Activated CD8-positive, alpha-beta memory T cell treated with anti-CD3 and anti-CD28 coated beads for 4 hours (primary cell): ENCODE measurements at places on chromosomes 3 and 15.

DNA sequence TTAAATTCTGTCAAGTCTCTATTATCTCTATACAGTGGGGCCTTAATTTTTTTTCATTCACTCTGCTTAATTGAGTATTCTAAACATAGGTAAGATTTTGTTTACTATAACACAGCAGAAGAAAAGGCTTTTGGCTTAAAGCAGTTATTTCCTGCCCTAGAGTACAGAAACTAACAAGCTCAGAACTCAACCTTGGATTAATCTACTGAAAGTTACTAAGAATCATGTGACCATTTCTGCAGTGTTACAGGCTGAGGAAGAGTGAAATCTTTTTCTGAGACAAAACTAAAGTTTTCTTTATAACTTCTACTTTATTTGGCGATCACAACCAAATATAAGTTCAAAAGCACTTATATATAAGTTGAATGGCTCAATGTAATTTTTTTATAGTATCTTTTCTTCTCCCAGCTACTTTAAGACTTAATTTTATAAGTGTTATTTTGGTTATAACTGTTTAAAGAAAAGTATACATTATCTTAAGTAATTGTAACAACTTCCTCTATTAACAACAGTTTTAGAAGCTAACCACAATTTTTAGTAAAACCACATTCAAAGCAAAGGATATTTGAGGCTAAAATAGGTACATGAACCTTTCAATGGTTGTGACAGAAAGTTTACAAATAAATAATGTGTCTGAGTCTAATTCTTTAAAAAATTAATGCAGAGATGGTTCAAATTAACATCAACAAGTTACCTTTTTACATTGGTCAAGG, 240.6 kb upstream of the NAALADL2 start:
- no peak for DNase-seq

DNA sequence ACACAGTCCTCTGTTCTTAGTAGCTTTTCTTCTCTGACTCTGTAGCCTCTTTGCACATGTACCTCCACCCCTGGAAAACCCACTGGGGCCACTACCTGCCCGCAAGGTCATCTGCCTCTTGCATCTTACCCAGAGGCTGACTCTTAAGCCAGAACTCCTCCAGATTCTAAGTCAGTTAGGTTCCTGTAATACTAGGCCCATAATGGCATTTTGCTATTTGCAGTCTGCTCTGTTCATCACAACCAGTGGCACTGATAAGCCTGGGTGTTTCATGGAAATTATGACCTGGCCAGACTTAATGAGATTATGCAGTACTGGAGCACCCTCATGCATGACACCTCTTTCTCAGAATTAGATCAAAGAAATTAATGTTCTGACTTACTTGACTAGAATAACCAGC, 31.7 kb upstream of the ATG7 start:
- no peak for DNase-seq

DNA sequence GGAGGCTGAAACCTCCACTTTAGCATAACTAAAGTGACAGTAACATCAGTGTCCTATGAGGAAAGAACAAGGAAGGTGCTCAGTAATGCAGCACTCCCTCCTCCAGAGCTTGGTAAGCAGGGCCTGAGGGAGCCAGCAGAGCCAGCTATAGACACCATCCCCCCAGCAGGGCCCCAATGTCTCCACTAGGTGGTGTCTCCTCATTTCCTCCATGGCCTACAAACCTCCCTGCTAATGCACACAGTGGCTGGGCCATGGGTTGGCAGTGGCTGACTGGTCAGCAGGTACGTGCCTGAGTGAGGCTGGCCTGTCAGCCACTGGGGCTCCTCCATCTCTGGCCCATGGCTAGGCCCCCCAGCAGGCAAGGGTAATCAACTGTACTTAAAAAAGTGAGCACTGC, 13.6 kb downstream of the MRPS25 start:
- no peak for DNase-seq

- no peak for DNase-seq
These were observed 44.8 kb upstream of the MAP3K13 start for GRCh38 chr3:185318141-185318540.

DNA sequence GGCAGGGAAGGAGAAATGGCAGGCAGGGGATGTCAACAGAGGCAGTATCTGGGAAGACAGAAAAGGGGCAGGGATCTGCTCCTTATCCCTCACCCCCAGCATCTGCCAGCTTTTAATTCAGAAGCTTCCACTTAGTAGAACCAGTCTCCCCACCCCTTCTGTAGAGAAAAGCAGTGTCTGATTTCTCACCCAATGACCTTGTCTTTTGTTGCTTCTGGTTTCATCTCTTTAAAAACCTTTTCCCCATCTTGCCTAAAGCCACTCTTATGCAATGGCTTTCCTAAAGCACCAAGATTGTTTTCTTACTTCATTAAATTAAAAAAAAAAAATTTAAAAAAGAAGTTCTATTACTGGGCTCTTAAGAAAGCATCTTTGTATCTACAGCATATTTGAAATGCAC, 27.8 kb downstream of the ARHGEF3 start:
- no peak for DNase-seq

DNA sequence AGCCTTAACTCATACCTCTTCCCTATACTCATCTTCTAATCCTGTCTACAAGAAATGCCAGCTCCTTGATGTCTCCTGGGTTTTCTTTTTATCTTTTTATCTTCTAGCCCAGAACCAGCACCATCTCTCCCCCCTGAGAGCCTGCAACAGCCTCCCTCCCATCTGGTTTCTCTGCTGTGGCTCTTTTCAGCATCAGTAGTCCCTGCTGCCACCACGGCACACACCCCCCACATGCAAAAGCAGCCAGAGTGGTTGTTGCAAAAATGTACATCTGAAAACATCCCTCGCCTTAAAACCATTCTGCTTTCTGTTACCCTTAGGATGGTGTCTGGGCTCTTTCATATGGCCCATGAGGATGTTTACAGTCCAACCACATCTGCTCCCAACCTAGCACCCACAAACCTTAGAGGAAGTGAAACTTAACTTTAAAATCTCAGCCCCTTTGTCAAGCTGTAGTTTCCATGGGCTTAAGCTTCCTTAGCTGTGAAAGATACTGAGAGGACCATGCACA, 775 bp downstream of the TTC21A start:
- DNase-seq: no peak

DNA sequence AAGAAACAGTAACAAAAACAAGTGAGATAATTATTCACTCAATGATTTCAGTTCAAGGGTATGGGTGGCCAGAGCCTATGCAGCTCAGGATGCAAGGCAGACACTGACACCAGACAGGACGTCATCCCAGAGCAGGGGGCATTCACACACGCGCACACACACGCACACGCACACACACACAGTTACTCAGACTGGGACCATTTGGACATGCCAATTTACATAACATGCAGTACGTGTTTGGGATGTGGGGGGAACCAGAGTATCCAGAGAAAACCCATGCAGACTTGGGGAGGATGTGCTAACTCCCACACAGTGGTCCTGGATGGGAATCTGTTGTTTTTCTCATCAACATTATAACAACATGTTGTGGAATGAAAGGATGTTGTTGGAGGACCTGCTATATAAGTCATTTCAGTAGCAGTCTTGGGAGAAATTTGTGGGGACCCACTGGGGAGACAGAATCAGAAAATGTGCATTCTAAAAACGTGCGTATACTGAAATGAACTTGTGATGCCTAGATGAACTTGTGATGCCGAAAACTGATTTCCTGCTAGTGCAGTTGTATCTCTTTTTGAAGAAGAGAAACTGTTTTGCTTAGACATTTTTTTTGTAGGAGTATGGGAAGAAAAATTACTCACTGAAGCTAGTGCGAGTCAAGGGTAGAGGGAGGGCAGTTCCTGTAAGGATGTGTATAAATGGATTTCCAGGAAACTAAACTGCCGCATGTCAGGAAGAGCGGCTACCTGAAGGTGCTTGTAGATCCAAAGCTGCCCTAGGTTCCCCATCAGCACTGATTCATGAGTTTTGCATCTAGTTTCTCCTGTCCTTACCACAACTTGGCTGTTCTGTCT, 25.2 kb downstream of the CD200 start:
- no peak for DNase-seq

DNA sequence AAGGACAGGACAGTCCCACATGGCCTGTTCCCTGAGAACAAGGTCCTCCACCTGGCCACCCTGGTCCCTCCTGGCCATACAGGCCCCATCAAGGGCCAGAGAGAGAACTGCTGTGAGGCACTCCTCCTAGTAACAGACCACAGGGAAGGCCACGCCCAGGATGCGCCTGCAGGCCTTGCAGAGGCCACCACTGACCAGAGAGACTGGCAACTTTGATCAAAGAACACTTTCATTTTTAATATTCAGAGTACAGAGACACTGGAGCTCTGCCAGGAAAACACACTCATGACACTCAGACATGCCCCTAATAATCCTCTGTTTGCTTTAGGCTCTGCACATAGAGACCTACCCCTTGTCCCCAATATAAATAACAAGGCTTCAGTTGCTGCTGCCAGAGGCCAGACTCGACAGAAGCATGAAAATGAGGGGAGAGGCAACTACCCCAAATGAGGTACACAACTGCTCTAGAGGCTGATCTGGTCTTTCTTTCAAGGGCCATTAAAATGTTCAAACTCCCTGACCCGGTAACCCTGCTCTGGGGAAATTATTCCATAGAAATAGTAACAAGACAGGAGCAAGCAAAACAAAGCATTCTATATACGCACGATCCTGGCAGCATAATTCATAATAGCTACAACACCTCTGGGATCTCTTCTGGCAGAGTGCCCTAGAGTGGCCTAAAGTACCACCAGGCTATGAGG, 44.8 kb downstream of the CCDC12 start:
- DNase-seq: no peak

GRCh38 chr3:125356140-125357026, 18.7 kb downstream of the ZNF148 start:
- no peak for DNase-seq

DNA sequence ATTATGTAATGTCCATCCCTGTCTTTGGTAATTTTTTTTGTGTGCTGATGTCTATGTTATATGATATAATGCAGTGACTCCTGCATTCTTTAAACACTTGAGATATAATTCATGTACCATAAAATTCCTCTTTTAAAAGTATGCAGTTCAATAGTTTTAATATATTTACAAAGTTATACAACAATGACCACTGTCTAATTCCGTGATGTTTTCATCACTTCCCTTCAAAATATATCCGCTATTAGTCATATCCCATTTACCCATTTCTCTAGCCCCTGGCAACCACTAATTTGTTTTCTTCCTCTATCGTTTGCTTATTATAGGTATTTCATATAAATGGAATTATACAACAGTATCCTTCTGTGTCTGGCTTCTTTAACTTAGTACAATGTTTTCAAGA, 64.9 kb upstream of the SUCLG2 start:
- no peak for DNase-seq

GRCh38 chr15:63482874-63483323, 21.5 kb upstream of the USP3 start:
- no peak for DNase-seq

GRCh38 chr15:70127288-70127746, 29.6 kb upstream of the TLE3 start:
- no peak for DNase-seq

DNA sequence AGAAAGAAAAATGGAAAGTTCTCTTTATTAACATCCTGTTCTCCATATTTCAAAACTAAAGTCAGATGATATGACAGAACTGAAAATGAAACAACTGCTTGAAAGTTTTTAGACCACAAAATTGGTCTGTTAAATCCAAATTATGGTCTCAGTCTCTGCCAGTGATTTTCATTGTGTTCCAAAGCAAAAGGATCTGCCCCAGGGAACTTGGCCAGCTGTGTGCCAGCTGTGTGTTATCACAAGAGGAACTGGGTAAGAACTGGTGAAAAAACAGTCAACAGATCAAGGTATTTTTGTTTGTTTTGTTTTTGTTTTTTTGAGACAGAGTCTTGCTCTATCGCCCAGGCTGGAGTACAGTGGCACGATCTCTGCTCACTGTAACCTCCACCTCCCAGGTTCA, 323.3 kb downstream of the CTNNB1 start:
- no peak for DNase-seq

- DNase-seq: no peak
These were observed 708.9 kb downstream of the NTRK3 start for GRCh38 chr15:87547470-87548181.

GRCh38 chr3:73536952-73537351, 87.8 kb downstream of the PDZRN3 start:
- no peak for DNase-seq

- no peak for DNase-seq
These were observed 47.9 kb downstream of the PIK3CA start for GRCh38 chr3:179196098-179196497.
